ENCODE measurements at places on chromosomes 1 and 21. TPM values are rescaled to one million over a fixed set of nuclear protein-coding genes. Genes with fewer than 3 reads are reported as not detected.
A peak's percentile ranks its signal among the peaks of the same experiment; 100 is the strongest.

DNA sequence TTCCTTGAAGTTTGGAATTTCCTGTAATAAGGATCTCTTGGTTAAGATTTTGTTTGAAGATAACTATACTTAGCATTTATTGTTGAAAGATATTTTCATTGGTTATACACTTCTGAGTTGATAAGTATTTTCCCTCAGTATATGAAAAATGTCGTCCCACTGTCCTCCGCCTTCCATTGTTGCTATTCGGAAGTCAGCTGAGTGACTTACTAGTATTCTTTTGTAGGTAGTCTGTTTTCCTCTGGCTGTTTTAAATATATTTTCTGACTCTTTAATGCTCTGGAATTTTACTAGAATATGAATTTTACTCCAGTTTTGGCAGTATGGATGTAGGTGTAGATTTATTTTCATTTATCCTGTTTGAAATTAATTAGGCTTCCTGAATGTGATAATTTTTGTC, 498.7 kb upstream of the NFIA start:
- H3K4me1 ChIP-seq = peaks cover 10% of the 10 kb centered on the region
- no peak for DNase-seq
- H3K4me3 ChIP-seq = no peak overlapping the region
- H3K36me3 ChIP-seq = no peaks in the 10 kb centered on the region
- H3K27me3 ChIP-seq = peaks cover 2% of the 10 kb centered on the region

DNA sequence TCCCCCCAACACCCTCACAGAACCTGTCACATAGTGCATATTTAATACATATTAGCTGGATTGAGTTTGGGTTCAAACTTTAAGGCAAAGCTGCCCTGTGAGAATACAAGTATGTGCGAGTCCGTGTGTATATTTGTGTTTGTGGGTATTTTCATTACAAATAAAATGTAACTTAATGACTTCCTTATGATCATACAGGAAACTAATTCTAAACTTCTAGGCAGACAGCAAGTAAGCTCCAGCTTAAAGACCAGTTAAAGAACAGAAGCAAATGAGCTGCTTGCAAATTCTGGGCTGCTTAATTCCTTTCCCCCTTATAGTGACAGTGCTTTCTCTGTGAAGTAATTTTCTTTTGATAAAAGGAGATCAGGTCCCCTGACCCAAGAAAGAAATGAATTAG, 437.6 kb downstream of the TTLL7 start:
- H3K4me1 ChIP-seq = no peaks in the 10 kb centered on the region
- DNase-seq = no peak
- no peak overlapping the region for H3K27ac ChIP-seq

- DNase-seq = no peak
- no peak overlapping the region for H3K27ac ChIP-seq
- peaks cover 30% of the 10 kb centered on the region for H3K4me1 ChIP-seq
- peak overlapping the region; percentile 10 for H3K4me3 ChIP-seq
These were observed 28.2 kb downstream of the CTNNBIP1 start for GRCh38 chr1:9881838-9882249.

- peaks cover 3% of the 10 kb centered on the region for H3K36me3 ChIP-seq
- H3K4me1 ChIP-seq = peaks cover 47% of the 10 kb centered on the region
- H3K27me3 ChIP-seq = peaks cover 8% of the 10 kb centered on the region
- DNase-seq = no peak
- H3K27ac ChIP-seq = no peak overlapping the region
These were observed 438.2 kb downstream of the SMYD3 start for GRCh38 chr1:246068619-246069509.

DNA sequence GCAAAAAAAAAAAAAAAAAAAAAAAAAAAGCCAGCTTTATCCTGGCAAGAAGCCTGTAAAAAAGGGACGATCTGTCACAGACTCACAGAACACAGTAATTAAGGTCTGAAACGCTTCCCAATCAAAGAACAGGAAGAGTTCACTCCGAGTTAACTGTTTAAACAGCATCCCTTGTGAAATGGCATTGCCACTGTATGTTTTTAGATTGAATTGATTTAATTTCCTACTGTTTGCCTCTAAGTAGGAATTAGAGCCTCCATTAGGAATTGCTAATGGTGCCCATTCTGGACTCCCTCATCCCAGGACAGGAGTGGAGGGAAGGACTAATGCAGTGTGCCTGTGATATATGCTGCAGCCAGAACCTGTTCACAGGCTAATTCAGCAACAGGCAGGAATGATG, 370.8 kb downstream of the RWDD3 start:
- H3K27ac ChIP-seq = no peak overlapping the region
- H3K4me1 ChIP-seq = peaks cover 18% of the 10 kb centered on the region
- DNase-seq = no peak

DNA sequence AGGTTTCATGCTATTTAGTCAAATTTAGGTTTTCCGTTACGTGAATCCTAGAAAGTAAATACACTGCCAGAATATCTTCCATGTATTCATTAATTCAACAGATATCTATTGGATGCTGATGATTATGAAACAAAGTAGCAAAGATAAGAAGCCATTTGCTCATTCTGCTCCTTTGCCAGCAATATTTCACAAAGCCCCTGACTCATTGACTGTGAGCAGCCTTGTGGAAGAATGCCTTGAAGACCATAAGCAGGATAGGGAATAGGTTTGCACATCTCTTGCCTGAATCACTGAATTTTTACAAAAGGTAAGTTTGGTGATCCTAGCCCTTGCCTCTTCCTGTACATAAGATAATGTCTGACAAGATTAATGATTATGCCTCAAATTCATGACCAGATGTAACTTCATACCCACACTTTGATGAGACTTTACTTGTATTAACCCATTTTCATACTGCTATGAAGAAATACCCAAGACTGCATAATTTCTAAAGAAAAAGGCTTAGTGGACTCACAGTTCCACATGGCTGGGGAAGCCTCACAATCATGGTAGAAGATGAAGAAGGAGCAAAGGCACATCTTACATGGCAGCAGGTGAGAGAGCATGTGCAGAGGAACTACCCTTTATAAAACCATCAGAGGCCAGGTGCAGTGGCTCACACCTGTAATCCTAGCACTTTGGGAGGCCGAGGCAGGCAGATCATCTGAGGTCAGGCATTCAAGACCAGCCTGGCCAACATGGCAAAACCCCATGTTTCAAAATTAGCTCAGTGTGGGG, 1.6 kb upstream of the PIGK start:
- no peaks in the 10 kb centered on the region for H3K4me1 ChIP-seq
- no peak overlapping the region for H3K27ac ChIP-seq
- no peak overlapping the region for H3K4me3 ChIP-seq
- H3K27me3 ChIP-seq = peaks cover 2% of the 10 kb centered on the region
- DNase-seq = no peak
- H3K36me3 ChIP-seq = peaks cover 5% of the 10 kb centered on the region

DNA sequence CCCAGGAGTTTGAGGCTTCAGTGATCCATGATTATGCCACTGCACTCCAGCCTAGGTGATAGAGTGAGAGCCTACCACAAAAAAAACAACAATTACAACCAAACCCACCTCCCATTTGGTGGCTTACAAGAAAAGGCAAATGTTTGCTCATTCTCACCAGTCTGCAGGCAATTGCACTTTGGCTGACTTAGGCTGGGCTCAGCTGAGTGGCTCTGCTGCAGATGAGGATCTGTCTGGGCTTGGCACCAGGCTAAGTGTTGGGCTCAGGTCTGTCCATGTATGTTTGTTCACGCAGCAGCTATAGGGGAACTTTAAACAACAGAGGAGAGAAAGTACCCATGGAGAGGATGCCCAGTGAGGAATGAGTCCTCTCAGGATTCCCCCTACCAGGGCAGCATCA, 28.0 kb upstream of the COA6 start:
- no peak overlapping the region for H3K4me3 ChIP-seq
- H3K36me3 ChIP-seq = no peaks in the 10 kb centered on the region
- peaks cover 20% of the 10 kb centered on the region for H3K4me1 ChIP-seq
- no peaks in the 10 kb centered on the region for H3K27me3 ChIP-seq
- no peak for DNase-seq

- no peak for DNase-seq
- H3K36me3 ChIP-seq = no peaks in the 10 kb centered on the region
- H3K4me3 ChIP-seq = no peak overlapping the region
- no peaks in the 10 kb centered on the region for H3K27me3 ChIP-seq
These were observed 560.7 kb downstream of the LRRIQ3 start for GRCh38 chr1:73637264-73637663.

GRCh38 chr1:44553771-44554170, 120.5 kb downstream of the TMEM53 start:
- no peak overlapping the region for H3K27ac ChIP-seq
- H3K4me1 ChIP-seq = peaks cover 33% of the 10 kb centered on the region
- H3K27me3 ChIP-seq = peaks cover 1% of the 10 kb centered on the region
- no peak for DNase-seq
- peaks cover 3% of the 10 kb centered on the region for H3K36me3 ChIP-seq

DNA sequence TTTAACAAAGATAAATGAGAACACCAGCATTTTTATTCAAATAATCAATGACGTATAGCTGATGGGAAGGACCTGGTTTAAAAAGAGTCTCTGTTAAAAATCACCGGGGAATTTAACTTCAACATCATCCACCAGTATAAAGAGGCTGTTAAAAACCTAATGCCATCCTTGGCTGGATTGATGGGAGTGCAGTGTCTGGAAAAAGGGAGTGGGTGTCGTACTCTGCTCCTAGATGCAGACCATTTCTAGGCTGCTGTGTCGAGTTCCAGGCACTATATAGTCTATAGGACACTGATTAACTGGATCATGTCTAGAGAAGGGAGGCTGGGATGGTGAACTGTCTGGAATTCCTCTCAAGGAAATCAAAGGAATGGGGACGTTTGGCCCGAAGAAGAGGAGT, 36.1 kb downstream of the DDX20 start:
- no peak overlapping the region for H3K4me3 ChIP-seq
- peaks cover 7% of the 10 kb centered on the region for H3K4me1 ChIP-seq
- H3K27ac ChIP-seq = no peak overlapping the region

- DNase-seq = no peak
- H3K4me3 ChIP-seq = no peak overlapping the region
- H3K27ac ChIP-seq = no peak overlapping the region
- peaks cover 6% of the 10 kb centered on the region for H3K4me1 ChIP-seq
These were observed 69.0 kb downstream of the HMCN1 start for GRCh38 chr1:185803241-185803640.

DNA sequence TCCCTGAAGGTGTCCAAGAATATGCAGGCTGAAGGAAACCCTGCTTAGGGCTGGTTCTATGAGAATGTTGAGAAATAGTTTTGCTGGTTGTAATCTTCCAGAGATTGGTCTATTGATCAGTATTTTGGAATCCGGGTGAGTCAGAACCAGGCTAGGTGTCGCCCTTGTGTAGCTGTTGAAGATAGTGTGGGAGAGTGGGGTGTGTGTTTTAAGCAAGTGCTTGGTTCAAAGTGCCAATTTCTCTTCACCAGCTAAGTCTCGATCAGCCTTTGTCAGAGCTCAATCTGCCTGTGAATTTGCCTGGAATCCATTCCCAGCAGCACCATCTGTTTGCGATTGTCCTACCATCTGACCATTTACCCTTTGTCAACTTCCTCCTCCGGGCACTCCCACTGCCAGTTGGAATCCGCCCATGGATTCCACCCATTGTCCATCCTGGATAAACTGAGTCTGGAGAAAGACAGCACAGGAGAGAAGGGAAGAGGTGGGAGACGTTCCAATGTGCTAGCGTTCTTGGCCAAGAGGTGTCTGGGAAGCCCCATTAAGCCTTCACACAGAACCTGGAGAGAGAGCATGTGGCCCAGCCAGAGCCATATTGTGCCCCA, 59.4 kb upstream of the CYP2J2 start:
- no peak overlapping the region for H3K4me3 ChIP-seq
- H3K27me3 ChIP-seq = peaks cover 1% of the 10 kb centered on the region
- H3K36me3 ChIP-seq = no peaks in the 10 kb centered on the region
- H3K4me1 ChIP-seq = peaks cover 6% of the 10 kb centered on the region
- H3K27ac ChIP-seq = no peak overlapping the region

DNA sequence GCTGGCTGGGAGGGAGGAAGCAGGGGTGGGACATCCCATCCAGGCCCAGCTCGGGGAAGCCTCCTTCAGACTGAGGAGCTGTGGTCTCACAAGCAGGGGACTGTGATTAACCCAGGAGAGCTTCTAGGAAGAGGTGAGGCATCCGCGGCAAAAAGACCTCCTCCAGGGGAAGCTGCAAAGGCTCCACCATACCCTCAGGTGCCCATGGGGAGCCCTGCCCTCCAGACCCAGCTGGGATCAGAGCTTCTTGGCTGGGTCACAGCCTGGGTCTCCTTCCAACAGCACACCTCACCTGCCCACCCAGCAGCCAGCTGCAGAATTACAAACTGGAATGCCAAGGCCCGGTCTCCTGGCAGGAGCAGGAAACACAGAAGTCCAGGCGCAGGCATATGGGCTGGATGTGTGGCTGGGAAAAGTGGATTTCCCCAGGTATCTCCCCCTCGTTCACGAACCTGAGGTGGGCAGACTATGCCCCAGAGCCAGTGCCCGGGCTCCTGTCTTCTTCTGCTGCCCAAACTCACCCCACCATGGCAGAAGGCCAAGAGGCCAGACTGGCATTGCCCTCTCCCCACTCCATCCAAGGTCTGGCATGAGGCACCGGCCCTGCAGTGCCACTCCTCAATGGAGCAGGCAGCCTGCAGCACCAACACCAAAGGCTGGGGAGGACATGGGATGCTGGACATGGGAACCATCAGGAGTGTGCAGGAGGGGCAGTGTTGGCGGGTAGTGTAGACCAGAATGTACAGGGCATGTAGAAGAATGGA, 15.4 kb upstream of the ARF1 start:
- H3K27me3 ChIP-seq = peaks cover 15% of the 10 kb centered on the region
- no peak overlapping the region for H3K4me3 ChIP-seq
- no peak for DNase-seq
- no peaks in the 10 kb centered on the region for H3K4me1 ChIP-seq

RIPK4 gene
- total RNA-seq = 9.6 TPM

OR2T35 gene
- total RNA-seq = not detected

- H3K27me3 ChIP-seq = no peaks in the 10 kb centered on the region
- no peak overlapping the region for H3K4me3 ChIP-seq
- peaks cover 4% of the 10 kb centered on the region for H3K4me1 ChIP-seq
- H3K36me3 ChIP-seq = peaks cover 24% of the 10 kb centered on the region
- H3K27ac ChIP-seq = no peak overlapping the region
These were observed 60.4 kb downstream of the NME7 start for GRCh38 chr1:169307176-169307575.

GRCh38 chr1:20685099-20685662, 24.0 kb upstream of the DDOST start:
- peaks cover 11% of the 10 kb centered on the region for H3K4me1 ChIP-seq
- peaks cover 9% of the 10 kb centered on the region for H3K36me3 ChIP-seq
- no peak overlapping the region for H3K4me3 ChIP-seq
- H3K27me3 ChIP-seq = peaks cover 10% of the 10 kb centered on the region

GRCh38 chr1:201309416-201309815, 26.1 kb downstream of the PKP1 start:
- peak; percentile 59 for DNase-seq
- no peak overlapping the region for H3K4me3 ChIP-seq
- peaks cover 8% of the 10 kb centered on the region for H3K4me1 ChIP-seq
- H3K27ac ChIP-seq = no peak overlapping the region
